ENCODE measurements at places on chromosomes 2 and 18.
A peak's percentile ranks its signal among the peaks of the same experiment; 100 is the strongest.

- DNase-seq = no peak
Observed at GRCh38 chr2:240604291-240604938, 17.9 kb downstream of the CAPN10 start.

DNA sequence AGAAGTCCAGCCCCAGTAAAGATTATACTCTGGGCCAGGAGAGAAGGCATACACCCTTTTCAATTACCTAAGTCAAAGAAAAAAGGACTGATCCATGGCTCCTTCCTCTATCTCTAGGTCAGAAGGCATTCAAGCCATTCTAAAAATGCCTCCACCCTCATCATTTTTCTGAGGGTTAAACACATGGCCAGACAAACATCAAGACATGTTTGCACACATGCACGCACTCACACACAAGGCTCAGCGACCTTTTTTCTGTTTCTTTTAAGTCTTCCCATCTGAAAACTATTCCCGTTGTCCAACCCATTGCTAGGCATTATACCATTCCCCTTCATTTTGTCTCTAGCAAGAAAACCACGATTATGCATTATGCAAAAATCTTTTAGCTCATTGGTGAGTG, 126.6 kb downstream of the EN1 start:
- no peak for DNase-seq

DNA sequence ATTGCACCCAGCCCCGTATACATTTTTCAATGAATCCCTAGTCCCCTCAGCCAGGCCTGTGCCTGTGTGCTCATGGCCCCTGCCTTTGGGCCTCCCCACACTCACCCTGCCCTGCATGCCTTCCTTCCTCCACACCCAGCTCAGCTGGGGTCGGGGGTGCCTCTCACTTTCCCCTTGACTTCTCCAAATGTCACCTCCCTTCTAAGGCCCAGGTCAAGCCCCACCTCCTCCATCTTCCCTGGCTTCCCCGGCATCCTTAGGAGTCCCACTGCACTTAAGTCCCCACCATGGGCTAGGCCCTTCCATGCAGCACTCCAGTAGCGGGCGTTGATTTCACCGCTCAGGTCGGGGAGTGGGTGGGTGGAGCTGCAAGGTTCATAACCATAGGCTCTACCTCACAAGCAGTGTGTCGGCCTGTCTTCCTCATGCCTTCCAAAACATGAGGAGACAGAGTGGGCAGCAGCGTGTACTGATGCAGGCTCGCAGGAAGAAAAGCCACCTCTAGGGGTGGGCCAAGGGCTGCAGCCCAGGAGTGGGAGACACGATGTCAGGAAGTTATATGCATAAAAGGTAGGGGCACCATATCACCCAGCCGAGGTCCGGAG, 47.7 kb downstream of the DNMT3A start:
- no peak for DNase-seq

DNA sequence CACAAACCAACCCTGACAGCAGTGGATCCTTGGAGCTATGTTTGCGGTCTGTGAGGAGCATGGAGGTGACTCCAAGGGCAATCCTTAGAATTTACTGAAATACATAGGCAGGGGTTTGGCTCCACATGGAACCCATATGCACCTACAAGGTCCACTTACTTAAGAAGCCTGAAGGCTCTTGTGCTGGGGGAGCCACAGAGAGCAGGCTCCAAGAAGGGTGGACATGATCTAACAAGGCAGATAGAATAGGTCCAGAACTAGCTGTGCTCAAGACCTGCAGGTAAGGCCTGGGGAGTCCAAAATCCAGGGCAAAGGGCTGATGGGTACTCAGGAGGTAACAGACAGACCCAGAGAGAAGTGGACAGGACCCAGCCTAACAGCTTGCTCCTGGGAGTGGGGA, 1.2 kb upstream of the CDK5R2 start:
- no peak for DNase-seq

DNA sequence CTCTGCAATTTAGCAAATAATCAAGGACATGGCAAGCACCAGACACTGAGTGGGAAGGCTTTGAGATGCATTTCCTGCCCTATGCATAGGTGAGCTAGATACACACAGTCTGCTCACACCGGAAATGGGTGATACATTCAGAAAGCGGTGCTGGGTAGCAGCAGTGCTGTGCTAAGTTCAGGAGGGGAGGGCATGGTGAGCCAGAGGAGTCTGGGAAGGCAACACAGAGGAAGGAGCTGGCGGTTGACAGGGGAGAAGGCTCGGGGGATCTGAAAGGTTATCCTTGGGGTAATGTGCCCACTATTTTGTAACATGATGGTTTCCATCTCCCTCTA, 57.4 kb upstream of the EPAS1 start:
- peak; percentile 29 for DNase-seq

DNA sequence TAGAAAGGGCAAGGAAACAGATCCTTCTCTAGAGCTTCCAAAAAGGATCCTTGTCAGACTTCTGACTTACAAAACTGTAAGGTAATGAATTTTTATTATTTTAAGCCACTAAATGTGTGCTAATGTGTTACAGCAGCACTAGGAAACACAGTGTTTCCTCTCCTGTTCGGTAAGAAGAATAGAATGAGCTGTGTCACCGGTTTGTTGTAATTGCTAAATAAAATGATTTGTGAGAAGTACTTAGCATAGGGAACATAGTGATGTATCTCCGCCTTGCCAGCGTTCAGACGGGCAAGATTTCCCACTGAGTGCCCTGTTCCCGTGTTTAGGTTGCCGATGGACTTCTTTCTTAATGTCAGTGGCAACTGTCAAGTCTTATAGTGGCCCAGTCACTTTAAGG, 57.6 kb downstream of the SPATS2L start:
- no peak for DNase-seq

GRCh38 chr2:187008111-187008510, 159.1 kb upstream of the ZSWIM2 start:
- no peak for DNase-seq

DNA sequence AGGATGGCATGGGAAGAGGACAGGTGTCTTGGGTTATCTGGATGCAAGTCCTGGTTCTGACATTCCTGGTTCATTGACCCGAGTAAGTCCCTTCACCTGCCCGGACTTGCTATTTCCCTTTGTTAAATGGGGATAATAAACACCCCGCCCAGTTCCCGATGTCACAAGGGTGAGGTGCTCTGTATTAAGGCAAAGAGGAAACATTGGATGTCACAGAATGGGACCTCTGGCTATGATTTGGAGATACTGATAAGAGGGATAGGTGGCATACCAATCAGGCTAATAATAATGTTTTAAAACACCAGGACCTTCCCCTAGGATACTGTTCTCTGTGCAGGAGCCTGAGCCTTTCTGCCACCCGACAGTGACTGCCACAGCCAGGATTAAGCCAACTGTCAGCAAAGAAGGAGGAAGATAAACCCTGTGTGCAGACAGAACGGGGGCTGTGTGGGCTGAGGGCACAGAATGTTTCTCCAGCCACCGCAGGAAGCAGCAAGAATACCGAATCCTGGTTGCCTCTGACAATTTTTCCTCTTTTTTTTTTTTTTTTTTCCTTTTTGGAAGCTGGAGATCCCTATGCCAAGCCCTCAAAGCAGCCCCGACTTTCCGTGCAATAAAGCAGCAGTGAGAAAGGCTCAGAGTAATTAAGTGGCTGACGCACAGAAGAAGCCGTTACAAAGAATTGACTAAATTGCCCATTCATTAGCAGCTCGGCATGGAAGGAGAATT, 336.6 kb downstream of the SMAD2 start:
- DNase-seq = no peak

- no peak for DNase-seq
Observed at GRCh38 chr2:203071148-203071547, 56.5 kb downstream of the NBEAL1 start.

GRCh38 chr2:197198890-197199289, 111.7 kb downstream of the ANKRD44 start:
- peak; percentile 66 for DNase-seq

- no peak for DNase-seq
Observed at GRCh38 chr2:55224761-55225261, 7.3 kb downstream of the CLHC1 start.

GRCh38 chr18:845152-845819, 33.2 kb upstream of the YES1 start:
- no peak for DNase-seq

GRCh38 chr2:111905990-111906735, 7.8 kb downstream of the MERTK start:
- no peak for DNase-seq

DNA sequence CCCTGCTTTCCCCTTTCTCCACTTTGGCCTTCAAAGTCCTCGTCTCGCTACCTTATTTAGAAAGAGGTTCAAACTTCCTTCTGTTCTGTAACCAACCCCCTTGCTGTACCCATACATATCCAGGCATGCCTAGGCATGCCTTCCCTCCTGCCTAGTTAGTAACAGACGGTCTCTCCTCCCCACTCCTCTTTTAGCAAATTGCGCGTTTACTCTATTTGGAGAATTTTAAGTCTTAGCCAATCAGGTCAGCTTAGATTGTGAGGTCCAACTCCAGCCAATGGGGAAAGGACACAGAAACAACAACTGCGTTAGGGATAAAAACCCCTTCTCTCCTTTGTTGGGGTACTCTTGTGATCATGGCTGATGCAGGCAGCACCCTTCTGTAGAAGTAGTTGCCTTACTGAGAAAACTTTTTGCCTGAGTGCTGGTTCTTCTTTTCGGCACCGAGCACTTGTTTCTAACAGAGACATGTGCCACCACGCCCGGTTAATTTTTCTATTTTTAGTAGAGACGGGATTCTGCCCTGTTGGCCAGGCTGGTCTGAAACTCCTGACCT, 85.9 kb upstream of the FOXI3 start:
- DNase-seq = no peak

- DNase-seq = no peak
Observed at GRCh38 chr2:118747066-118747465, 100.4 kb downstream of the EN1 start.

DNA sequence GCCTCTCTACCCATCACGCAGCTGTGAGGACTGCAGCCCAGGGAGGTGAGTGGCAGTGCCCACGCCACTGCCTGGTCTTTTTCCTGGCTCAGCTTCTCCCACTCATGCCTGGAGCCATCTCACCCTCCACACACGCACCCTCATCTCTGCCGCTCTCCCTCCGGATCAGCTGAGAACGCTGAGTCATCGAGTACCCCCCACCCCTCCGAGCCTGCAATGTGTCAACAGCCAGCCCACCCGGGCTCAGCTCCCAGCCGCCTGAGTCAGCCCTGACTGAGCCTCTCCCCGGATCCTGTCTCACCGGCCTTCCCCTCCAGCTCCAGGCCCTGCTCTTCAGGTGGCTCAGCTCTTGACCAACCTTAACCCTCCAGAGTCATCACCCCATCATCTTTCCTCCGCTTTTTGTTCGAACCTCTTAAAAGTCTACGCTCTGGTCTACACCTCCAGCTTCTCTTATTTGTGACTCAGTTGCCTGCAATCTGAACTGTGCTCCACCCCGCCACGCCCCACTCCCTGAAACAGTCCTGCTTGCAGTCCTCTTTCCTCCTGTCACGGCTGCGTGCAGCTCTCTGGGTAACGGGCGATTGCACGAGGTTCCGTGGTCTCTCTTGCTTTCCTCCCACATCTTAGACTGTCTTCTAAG, 94.4 kb upstream of the ASAP2 start:
- DNase-seq = no peak

DNA sequence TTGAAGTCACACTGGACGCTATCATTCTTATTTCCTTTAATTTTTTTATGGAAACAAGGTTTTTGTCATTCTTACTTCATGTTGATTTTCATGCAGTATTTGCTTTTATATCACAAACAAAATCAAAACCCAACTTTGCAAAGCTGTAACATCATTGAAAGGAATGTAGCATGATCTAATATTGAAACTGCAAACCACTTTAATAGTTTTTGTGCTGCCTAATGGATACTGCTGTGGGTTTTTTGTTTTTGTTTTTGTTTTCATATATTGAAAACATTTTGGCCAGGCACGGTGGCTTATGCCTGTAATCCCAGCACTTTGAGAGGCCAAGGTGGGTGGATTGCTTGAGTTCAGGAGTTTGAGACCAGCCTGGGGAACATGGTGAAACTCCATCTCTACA, 81.6 kb downstream of the MAP2 start:
- DNase-seq = no peak

DNA sequence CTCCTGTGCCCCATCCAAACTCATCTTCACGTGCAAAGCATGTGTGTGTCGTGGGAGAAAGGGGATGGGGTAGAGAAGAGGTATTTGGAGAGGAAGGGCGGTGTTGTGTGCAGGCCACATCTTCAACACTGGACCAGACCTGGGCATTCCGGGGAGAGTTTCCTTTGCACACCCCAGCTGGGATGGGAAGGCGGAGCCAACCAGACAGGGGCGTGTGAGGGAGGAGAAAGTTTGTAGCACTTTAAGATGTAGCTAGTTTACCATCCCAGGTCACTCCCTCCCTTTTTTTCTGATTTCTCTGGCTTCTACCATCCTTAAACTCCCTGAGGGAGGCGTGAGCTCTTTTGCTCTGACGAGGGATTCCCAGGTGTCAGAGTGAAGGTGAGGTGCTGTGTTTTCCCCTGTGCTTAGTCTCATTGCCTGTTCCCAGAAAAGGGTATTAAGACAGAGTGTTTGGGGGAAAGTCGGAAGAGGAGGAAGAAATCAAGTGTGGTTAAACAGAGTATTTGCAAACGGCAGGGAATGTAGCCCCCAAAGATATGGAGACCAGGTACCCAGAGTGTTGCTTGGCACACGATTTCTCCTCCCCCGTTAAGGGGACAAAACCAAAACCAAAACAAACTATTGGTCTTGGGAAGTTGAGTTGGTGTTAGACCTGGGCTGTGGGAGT, 1.6 kb downstream of the SETBP1 start:
- no peak for DNase-seq

- no peak for DNase-seq
Observed at GRCh38 chr2:1866402-1867111, 122.2 kb upstream of the PXDN start.

- DNase-seq = no peak
Observed at GRCh38 chr2:11073776-11074175, 81.5 kb upstream of the SLC66A3 start.

DNA sequence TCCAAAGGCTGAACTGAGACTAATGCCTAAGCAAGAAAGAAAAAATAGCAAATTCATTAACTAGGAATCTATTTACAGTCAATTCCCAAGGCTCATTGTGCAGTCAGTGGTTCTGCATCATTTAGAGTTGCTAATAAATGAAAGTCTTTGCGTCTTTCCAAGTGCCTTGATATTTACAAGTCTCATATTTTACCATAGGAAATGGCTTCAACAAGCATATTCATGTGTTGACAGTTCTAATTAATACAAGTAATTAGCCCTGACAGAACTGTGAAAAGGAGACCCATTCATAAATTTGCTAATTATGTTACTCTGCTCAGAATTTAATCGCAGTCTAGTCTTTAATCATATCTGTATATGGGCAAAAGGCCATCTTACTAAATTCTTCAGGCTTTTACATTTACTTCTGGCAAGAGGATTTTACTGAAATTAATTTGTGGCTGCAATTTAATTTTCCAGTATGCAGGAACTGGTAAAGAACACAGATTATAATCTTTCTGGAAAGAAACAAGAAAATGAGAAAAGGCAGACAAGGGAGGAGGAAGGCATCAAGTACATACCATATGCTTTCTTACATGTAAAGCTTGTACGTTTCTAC, 126.4 kb downstream of the RHBDD1 start:
- DNase-seq = no peak
